ENCODE measurements at places on chromosomes 5 and 9.

DNA sequence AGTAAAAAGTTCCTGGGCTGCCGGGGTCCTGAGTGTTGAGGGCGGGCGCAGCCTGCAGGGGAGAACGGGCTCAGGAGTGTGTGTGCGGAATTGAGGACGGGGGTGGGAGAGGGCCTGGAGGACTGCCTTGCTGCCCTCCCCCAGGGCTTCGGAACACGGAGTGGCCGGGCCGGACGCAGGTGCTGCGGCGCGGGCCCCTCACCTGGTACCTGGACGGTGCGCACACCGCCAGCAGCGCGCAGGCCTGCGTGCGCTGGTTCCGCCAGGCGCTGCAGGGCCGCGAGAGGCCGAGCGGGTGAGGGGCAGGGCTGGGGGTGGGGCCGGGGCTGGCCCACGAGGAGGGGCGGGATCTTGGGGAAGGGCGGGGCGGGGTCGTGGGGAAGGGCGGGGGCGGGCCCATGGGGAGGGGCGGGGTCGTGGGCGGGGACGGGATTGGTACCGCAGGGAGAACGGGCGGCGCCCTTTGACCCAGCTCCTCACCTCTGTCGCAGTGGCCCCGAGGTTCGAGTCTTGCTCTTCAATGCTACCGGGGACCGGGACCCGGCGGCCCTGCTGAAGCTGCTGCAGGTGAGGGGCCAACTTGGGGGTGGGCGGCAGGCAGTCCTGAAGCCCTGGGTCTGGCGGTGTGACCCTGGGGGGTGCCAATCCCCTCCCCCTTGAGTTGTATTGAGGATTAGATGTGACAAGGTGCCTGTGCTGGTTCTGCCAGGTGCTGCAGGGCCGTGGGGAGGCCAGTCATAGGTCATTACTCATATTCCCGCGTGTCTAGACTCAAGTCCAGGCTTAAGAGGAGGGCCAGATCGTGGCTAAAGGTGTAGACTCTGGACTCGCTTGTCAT lies 7.1 kb downstream of the FPGS start:
- DNase-seq = no peak

GRCh38 chr9:31912636-31913035 lies 471.8 kb upstream of the ACO1 start:
- DNase-seq = no peak

- DNase-seq = no peak
These were observed 185.3 kb upstream of the WWC1 start for GRCh38 chr5:168106008-168106761.

DNA sequence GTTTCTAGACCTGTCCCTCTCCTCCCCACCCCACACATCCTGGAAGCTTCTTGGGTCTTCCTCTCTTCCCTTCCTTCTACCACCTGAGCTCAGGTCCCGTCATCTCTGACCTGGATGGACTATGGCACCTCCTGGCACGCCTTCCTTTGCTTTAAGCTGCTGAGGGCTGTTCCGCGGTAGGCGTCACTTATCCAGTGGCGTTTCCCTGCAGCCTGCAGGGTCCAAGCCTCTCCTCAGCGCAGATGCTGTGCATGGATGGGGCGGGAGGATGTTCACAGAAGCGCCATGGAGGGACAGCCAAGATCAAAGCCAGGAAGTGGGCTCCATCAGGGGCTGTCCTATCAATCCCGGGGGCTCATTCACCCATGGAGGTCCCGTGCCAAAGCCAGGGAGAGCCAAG lies 23.8 kb upstream of the CNOT6 start:
- DNase-seq = no peak

DNA sequence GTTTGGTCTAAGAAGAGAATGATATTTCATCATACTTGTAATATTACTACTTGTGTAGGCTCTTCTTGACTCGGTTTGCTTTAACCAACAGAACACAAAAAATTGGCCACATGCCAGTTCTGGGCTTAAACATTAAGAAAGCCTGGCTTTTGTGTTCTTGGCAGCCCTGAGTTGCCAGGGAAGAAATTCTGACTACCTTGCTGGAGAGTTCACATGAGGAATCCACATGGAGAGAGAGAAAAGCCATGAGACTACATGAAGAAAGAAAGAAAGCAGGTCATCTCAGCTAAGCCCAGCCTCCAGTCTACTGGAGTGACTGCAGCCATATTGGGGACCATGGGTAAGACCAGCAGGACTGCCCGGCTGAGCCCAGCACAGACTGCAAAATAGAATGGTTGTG lies 524.8 kb downstream of the RAB3C start:
- DNase-seq = no peak

- DNase-seq = no peak
These were observed 99.3 kb downstream of the SLC24A2 start for GRCh38 chr9:19689328-19690101.

DNA sequence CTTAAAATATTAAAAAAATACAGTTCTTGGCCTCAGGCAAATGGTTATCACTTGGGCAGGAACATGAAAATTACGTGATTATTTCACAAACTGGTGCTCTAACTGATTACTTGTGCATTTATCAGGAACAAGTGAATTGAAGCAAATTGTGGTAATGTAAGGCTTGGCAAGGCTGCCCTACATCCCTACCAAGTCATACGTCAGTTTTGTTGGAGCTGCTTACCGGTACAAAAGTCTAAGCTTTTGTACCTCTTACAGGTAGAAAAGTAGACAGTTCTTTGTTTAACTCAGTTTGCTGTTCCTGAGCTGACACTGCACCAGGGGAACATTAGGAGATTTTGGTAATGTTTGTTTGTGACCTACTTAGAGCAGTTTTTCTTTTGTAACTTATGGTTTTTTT lies 2.2 kb downstream of the G3BP1 start:
- DNase-seq = no peak

GRCh38 chr5:65172486-65173129 lies 309.1 kb downstream of the ADAMTS6 start:
- no peak for DNase-seq

DNA sequence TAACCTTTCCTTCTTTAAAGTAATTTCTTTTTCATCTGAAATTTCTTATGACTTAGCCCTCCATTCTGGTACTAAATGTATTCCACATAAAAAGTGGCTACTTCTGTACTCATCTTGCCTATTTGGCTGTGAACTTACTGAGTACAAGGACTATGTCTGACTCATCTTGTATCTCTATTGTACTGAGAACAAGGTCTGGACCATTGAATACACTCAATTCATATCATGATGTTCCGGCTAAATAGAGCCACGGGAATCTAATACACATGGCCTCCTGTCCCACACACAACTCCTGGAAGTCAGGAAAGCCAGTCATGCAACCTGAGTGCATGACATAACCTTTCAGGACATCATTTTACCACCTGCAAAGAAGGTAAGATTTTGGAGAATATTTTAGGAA lies 203.9 kb downstream of the PLK2 start:
- no peak for DNase-seq

GRCh38 chr5:175842506-175842905 lies 28.9 kb upstream of the CPLX2 start:
- DNase-seq = no peak

DNA sequence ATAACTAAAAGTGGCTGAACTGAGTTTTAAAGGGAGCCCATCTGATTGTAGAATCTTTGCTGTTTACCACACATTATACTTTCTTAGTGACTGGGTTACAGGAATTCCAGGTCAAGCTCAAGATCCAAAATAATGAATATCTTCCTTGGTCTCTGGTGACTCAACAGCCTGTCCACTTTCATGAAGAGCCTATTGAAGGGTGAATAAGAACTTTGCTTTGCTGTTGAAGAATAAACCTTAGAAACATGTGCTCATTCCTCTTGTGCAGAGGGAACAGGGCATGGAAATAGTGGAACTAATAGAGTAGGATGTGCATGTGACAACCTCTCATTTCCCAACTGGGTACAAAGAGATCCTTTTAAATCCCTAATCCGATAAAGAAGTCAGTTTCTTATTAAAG lies 21.4 kb downstream of the ALDH1A1 start:
- DNase-seq = no peak

DNA sequence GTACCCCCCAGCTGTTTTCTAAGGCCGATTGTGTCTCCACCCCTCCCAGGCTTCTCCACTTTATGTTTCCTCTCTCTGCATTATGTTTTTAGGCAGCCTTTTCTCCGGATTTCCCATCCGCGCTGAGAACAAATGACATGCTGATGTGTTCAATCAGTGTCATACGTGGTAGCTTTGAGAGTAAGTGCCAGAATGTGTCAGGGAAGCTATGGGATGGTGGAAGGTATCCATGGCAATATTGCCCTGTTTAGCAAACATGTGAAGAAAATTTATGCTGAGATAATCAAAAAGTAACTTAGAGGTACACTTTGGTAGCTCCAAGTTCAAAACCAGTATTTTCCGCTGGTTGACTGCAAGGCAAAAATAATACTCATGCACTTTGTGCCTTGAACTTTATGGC lies 36.6 kb upstream of the LECT2 start:
- DNase-seq = no peak
